Stimulated activated CD4-positive, alpha-beta T cell treated with anti-CD3 and anti-CD28 coated beads, Interleukin-12 subunit alpha, Interleukin-12 subunit beta, amount 100 ng/mL, for 48 hours (primary cell): ENCODE measurements at places on chromosomes 5 and 9.

DNA sequence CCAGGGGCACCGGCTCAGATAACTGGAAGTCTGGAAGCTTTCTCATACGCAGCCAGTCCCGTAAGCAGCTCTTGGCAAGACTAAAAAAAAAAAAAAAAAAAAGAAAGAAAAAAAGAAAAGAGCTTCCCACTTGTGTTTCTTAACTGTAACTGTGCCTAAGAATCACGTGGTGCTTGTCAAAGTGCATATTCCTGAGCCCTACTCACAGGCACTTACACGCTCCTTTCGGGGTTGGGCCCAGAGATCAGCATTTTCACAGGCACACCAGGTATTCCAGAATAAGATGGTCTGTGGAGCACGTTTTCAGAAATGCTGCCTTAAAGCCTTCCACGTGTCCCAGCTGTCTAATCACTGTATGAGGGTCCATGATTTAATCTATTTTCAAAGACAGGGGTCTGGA lies 22.6 kb upstream of the SH3GL2 start:
- no peak for DNase-seq

DNA sequence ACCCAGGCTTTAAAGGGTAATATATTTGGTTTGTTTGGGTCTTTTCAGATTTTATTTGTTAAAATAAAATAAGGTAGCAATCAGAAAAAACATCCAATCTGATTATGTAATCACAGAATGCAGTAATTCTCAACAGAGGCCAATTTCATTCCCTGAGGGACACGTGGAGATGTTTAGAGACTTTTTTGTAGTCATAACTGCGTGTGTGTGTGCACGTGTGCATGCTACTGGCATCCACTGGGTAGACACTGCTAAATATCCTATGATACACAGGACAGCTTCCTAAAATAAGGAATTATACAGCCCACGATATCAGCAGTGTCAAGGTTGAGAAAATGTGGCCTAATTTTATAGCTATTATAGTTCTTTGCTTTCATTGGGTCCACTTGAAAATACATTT lies 180.8 kb upstream of the KLF9 start:
- no peak for DNase-seq

GRCh38 chr5:32096891-32097595 lies 77.1 kb downstream of the GOLPH3 start:
- DNase-seq: no peak

DNA sequence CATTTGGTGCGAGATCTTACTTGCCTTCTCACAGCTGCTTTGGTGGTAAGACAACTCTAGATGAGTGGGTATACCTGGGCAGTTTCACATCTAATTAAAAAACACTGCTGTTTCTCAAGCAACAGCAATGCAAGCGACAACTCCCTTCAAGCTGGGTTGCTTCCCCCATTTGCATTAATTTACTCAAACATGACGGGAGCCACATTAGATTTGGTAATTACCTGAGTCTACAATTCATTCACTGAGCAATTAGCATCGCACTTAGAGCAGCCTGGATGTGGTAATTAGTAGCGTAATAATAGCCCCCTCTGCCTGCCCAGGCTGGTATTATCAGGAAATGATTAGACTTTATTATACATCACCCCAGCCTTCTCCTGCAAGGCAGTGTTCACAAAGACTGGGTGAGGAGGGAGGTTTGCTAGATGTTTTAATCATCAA lies 73.4 kb downstream of the FBXO38 start:
- DNase-seq: no peak

GRCh38 chr5:169367861-169368260 lies 66.9 kb upstream of the SLIT3 start:
- DNase-seq: no peak

- no peak for DNase-seq
These were observed 1625.5 kb upstream of the CDH6 start for GRCh38 chr5:29568028-29568427.

GRCh38 chr5:96909435-96909834 lies 26.4 kb upstream of the LNPEP start:
- DNase-seq: no peak

GRCh38 chr9:71524996-71525580 lies 243.2 kb downstream of the CEMIP2 start:
- DNase-seq: no peak

- no peak for DNase-seq
These were observed 127.8 kb upstream of the CCDC152 start for GRCh38 chr5:42628821-42629220.

GRCh38 chr5:151808451-151809169 lies 36.9 kb downstream of the G3BP1 start:
- no peak for DNase-seq

GRCh38 chr5:83363111-83363885 lies 108.2 kb upstream of the VCAN start:
- no peak for DNase-seq

DNA sequence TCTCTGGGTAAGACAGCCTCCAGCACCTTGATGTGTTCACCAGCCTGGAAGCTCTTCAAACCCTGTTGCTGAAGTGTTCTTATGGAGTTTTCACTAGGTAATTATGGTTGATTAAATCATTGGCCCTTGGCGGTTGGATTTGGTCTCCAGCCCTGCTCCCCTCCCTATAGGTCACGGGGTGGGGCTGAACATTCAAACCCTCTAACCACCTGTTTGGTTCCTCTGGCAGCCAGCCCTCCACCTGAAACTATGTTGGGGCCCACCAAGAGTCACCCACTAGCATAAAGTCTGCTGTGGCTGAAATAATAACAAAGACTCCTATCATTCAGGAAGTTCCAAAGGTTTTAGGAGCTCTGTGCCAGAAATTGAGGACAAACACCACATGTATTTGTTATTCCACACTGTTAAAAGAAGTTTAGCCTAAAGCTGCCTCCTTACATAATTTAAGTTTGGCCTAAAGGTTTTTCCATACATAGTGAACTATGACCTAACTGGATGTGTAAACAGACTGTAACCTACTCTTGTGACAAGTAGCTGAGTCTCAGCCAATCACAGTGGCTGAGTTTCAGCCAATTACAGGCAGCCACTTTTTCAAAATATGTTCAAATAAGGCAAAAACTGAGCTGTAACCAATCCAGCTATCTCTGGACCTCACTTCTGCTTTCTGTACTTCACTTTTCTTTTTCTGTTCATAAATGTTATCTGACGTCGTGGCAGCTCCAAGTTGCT lies 34.8 kb downstream of the TMEM252 start:
- DNase-seq: no peak

GRCh38 chr5:135729321-135729786 lies 105.1 kb upstream of the SLC25A48 start:
- no peak for DNase-seq
